ENCODE measurements at places on chromosomes 11 and 22.
A peak's percentile ranks its signal among the peaks of the same experiment; 100 is the strongest.

GRCh38 chr11:111829185-111829968, 42.0 kb downstream of the ALG9 start:
- DNase-seq = no peak

GRCh38 chr11:66316849-66317251, at the start of gene CD248:
Gene CD248 (minus strand): TSS chr11:66317044. CDS start chr11:66317027, 17 bp downstream.
- no peak for DNase-seq

- no peak for DNase-seq
Observed at GRCh38 chr11:65661599-65662246, 993 bp downstream of the RELA start.

GRCh38 chr22:31947296-31947695, 3.0 kb downstream of the YWHAH start:
- DNase-seq = peak; percentile 45

- no peak for DNase-seq
Observed at GRCh38 chr11:109864834-109865547, 228.2 kb upstream of the ZC3H12C start.

DNA sequence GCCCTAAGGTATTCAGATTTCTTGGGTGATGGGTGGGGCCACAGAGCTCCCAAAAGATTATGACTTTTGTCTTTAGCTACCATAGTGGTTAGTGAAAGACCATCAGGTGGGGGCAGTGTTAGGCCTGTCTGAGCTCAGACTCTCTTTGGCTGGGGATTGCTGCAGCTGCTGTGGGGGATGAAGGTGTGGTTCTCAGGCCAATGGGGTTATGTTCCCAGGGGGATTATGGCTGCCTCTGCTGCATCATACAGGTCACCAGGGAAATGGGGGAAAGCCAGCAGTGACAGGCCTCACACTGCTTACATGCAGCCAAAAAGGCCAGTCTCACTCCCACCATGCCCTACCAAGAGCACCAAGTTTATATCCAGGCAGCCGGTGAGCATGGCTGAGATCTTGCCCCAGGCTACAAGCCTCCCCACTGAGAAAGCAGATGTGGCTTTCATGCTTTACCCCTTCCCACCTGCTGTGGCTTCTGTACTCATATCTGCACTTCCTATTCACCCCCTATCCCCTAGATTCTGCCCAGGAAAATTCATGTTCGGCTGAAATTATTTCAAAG, 24.8 kb downstream of the CNTF start:
- no peak for DNase-seq

DNA sequence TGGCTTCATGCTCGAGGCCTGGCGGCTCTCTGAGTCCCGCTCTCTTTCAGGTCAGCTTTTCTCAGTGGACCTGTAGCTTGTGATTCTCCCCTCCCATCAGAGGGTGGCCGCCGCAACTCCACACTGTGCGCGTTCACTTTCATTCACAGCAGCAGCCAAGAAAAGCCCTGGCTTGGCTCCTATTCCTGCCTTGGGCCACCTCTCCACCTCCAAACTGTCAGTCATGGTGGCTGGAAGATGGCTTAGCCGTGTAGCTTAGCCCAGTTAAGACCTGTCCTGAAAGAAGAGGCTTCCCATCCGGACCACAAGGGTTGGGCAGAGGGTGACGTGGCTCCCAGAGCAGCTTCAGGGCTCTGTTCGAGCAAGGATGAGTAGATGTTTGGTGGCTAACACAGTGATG, 125.5 kb downstream of the TBC1D22A start:
- no peak for DNase-seq

DNA sequence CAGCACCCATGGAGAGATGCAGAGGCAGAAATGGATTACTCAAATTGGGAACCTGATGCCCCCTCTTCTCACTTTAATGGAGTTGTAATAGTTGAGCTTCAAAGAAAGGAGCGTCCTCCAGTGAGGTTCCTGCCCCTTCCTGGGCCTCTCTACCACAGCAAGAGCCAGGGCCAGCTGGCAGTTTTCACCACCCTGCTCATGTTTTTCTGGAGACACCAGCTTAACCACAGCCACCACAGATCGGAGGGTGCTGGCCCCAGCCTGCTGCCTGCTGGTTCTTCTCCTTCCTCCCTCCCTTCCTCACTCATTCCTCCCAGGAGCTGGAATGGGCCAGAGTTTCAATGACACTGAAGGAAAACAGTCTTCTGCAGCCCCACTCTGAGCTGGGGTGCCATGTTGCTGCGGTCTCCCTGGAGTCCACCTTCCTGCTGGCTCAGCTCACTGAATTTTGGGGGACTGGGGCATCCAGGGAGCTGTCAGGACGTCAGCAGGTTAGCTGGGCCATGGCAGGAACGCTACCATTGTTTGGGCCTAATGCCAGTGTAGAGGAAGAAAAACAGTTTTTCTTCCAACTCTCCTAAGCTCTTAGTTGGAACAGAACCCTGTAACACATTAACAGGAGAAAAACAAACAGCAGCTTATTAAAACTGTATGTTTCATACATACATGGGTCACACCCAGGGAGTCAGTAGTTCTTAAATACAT, 57.7 kb downstream of the TRAF6 start:
- no peak for DNase-seq

DNA sequence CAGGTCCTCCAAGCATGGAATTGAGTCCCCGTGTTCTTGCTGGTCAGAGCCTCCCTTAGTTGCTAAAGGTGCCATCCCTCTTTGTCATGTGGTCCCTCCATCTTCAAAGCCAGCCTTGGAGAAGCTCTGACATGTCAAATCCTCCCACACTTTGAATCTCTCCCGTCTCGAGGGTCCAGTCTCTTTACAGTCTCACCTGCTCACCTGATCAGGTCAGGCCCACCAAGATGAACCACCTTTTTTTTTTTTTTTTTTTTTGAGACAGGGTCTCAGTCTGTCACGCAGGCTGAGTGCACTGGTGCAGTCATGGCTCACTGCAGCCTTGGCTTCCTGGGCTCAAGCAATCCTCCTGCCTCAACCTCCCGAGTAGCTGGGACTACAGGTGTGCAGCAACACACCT, 100.3 kb upstream of the PRR5 start:
- no peak for DNase-seq
